Left lobe of liver (tissue), 2 donors: ENCODE measurements at places on chromosomes 3 and 15. TPM values are rescaled to one million over a fixed set of nuclear protein-coding genes. Genes with fewer than 3 reads are reported as not detected.
A peak's percentile ranks its signal among the peaks of the same experiment; 100 is the strongest.

GRCh38 chr3:166451997-166452396, 614.8 kb upstream of the BCHE start:
- no peak for DNase-seq

FGF7 gene
- 0.30 TPM for total RNA-seq

ZNF385D gene
- 2.1 TPM for total RNA-seq

TTLL13 gene
- total RNA-seq: 0.15 TPM

DNA sequence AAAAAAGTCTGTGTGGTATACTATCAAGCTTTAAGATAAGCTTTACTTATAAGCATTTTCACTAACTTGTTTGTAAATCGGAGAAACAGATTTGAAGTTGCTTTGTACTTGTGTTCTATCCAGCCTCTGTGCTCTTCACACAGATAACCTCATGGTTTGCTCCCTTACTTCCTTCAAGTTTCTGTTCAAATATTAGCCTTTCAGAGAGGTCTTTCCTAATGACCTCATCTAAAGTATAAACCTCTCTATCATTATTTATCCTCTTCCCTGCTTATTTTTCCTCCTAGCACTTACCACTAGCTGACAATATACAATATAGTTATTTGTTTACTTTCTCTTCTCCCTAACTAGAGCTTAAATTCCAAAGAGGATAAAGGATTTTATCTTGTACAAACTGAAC, 180.0 kb downstream of the CBLB start:
- DNase-seq: no peak

LCMT2 gene
- total RNA-seq: 3.7 TPM

TMOD2 gene
- total RNA-seq: 1.4 TPM

DNA sequence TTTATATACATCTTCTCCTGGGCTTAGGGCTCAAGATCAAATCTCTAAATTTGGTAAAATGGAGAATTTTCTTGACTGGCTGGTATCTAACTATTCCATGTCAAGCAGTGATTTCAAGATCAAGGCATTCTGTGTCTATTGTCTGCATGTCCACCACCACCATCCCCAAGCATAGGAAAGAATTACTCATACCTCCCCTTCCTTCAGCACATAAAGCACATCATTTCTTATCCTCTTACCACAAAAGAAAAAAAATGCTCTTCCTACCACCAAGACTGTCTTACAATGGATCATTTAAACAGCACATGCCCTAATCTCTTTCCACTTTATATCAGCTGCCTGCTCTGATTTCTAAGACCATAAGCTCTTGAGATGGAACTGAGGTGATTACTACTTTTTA, 470.5 kb upstream of the THBS1 start:
- DNase-seq: no peak

GRCh38 chr3:52128118-52128683, 26.0 kb downstream of the POC1A start:
- no peak for DNase-seq

MAP1A gene
- total RNA-seq: 0.23 TPM

NRROS gene
- total RNA-seq: 1.7 TPM

DAZL gene
- total RNA-seq: not detected

FOXL2NB gene
- not detected for total RNA-seq

SLC27A2 gene
- total RNA-seq: 153 TPM

DNA sequence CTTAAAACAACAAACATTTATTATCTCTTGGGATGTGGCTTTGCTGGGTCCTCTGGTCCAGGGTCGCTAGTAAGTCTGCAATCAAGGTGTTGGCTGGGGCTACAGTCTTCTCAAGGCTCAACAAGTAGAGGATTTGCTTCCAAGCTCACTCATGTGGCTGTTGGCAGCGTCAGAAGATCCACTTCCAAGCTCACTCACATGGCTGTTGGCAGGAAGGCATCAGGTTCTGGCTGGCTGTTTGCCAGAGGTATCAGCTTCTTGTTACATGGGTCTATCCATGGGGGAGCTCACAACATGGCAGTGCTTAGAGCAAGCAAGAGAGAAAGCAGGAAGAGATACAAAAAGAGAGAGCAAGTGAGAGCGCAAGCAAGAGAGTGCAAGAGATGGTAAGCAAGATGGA, 15.0 kb upstream of the BNC1 start:
- no peak for DNase-seq

DNA sequence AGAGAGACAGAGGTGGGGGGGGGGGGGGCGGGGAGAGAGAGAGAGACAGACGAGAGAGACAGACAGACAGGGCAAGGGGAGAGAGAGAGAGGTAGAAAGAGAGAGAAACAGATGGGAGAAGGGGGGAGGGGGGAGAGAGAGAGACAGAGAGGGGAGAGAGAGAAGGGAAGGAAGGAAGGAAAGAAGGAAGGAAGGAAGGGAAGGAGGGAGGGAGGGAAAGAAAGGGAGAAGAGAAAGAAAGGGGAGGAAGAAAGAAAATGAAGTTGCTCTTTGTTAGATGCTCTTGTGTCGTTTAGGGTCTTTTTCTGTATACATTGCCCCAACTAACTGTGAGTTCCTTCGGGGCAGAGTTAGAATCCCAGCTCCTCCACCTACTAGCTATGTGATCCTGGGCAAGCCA, 19.0 kb upstream of the EPHB3 start:
- DNase-seq: no peak

GRCh38 chr3:137047240-137047639, 89.5 kb downstream of the IL20RB start:
- no peak for DNase-seq

DNA sequence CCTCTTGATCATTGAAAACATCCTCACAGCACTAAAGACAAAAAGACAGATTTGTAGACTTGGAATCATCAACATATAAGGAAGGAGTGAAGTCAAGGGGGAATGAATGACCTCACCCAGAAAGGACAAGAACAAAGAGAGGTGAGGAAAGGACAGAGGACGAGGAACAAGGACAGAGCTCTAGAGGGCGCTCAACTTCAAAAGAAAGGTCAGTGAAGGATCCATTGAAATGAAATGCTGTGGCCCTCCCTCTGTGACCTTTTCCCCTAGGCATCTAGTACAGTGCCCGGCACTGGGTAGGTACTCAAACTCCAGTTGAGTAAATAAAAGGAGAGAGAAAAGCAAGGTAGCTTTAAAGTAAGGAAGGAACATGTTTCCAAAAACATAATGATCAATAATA, 2.6 kb downstream of the ATP8B4 start:
- no peak for DNase-seq

GRCh38 chr3:62898530-62899496, 23.6 kb upstream of the CADPS start:
- no peak for DNase-seq

DNA sequence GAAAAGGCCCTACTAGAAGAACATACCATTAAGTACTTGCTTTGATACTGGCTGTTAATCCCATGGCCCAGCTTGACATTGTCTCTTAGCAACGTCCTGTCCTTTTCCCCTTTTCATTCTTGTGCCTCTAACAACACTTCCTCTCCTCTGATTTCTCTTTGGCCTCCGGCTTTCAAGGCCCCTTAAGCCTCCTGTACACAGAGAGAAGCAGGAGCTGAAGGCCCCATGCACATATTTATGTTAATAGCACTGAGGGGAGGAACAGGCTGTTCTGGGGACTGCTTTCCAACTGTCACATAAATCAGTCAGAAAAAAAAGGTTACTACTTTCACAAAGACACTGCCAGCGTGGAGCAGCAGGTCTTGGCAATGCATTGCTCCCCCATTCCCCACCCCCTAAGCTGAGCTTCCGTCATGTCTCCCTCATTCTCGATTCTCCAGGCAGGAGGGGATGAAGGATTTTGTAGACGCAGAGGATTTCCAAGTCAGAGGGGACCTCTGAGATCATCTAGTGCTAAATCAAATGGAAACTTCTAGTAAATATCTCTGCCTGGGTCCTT, 257.4 kb upstream of the ADAMTS9 start:
- no peak for DNase-seq

EBLN2 gene
- total RNA-seq: 2.0 TPM

GHSR gene
- not detected for total RNA-seq

LRRC2 gene
- total RNA-seq: 7.4 TPM

TRANK1 gene
- 27.1 TPM for total RNA-seq

C15orf62 gene
- 1.0 TPM for total RNA-seq

GRCh38 chr15:60362321-60363086, 35.3 kb downstream of the ANXA2 start:
- no peak for DNase-seq

DNA sequence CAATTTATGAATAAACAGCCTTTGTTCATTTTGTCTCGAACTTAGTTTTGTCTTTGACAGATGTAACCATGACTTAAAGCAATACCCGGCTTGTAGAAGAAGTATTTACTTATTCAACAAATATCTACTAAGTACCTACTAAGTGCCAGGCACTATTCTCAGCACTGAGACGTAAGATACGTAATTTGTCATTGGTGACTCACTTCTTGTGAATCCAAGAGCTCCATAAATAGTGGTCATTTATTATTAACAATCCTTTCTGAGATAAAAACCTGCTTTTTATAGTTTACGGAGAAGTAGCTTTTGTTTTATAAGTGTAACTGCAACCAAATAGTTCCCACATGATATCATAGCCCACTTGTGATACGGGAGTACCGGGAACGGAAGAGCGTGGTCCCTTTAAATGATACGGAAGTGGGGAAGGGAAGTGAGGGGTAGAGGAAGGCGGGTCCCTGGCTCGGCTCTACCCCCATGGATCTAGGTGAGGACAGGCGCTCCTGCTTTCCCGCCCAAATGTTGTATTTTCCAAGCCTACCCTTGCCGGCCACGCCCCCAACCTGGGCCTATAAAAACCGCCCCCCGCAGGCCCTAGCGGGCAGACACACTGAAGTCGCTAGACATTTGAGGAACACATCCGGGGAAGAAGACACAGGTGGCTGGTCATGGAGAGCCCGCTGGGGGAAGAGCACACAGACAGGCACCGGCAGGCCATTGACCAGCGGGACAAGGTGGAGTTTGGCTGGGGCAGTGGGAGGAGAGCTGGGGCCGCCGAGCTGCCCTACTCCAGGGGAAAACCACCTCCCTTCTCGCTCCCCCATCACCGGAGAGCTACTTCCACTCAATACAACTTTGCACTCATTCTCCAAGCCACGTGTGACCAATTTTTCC, at the start of gene SAMMSON:
SAMMSON (plus strand) TSS at position 594 of the 888 bp plus-strand sequence.
- no peak for DNase-seq

GRCh38 chr15:70097063-70097320, 725 bp downstream of the TLE3 start:
- DNase-seq: no peak

DNA sequence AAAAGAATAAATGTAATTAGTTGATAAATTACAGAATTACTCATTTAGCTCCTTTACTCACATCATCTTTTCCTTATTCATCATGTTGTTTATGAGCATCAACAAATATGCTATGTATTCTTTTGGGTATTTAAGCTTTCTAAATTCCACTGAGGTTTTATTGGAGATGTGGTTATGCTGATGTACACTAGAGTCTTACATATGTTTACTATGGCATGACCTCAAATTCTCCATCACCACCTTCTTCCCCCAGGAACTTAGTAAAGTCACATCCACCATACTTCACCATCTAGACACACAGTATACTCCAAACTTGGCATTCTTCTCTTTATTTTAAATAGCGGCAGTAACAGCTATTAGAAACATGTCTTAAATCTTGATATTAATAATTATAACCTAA, 74.1 kb upstream of the MELTF start:
- DNase-seq: no peak

PAK6 gene
- total RNA-seq: not detected

GRCh38 chr3:158109804-158110657, at the start of gene RSRC1:
Gene RSRC1, plus strand, starts transcription at chr3:158110089. Its CDS starts 12,016 bp downstream, at chr3:158122105.
- peak; percentile 86 for DNase-seq

SH2D7 gene
- total RNA-seq: not detected

DNA sequence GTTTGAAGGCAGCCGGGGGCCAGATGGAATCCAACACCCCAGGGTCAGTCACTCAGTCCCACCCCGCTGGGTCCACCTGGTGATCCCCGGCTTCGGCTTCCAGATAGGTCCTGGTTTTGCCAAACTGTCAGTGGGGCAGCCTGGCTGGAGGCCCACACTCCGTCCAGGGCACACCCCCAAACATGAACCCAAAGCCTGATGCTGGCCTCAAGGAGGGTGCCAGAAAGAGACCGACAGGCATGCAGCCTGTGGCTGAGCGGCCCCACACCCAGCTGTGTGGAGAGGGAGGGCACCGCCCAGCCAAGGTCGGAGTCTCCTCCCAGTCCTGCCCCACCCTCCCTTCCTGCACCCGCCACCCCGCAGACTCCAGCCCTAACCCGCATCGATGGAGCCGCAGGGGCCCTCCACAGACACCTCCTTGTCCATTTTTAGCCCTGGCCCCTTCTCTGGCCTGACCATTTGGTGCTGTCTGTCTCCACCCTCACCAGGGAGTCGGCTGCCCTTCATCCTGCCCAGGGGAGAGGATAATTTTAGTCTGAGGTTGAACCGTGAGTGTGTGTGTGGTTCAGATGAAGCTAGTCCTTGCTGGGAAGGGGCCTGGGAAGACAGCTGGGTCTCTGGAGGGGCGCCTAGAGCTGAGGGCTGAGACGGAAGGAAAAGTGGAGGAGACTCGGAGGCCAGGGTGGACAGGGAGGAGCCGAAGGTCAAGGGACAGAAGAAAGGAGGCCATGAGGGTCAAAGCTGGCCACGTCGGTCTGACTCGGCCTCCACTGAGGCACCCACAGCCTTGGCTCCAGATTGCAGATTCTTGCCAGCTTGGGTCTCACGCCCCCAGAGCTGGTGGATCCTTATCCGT, 23.1 kb downstream of the TNK2 start:
- DNase-seq: no peak

DNA sequence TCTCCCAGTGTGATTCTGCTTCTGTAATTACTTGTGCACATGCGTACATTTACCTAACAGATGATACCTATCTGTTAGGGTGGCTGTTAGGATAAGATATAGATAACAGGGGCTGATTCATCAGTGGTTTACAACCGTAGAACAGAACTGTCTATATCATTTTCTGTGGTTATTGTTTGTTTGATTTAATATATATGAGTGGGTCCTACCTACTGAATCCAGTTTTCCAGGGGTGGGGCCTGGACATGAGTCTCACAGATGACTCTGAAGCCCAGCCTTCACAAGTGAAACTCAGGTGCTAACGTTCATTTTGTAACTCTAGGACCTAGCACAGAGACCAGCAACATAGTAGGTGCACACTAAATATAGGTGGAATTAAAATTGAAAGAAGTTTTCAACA, 10.4 kb upstream of the ACAP2 start:
- no peak for DNase-seq

DNA sequence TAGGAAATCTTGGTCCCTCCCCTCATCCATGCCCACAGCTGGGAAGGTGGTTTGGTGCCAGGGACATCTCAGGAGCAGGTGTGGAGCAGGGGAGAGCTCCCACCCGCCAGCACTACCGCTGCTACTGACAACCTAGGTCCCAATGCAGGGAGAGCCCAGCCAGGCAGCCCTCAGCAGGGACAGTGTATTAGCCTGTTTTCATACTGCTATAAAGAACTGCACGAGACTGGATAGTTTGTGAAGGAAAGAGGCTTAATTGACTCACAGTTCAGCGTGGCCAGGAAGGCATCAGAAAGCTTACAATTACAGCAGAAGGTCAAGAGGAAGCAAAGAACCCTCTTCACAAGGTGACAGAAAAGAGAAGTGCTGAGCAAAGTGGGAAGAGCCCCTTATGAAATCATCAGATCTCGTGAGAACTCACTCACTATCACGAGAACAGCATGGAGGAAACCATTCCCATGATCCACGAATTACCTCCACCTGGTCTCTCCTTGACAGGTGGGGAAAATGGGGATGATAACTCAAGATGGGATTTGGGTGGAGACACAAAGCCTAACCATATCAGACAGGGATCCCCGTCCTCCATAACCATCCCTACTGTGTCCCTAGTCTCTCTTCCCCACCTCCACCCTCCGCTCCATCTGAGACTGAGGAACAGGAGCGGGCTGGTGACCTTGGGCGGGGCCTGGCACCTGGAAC, 218.6 kb downstream of the TBC1D2B start:
- no peak for DNase-seq

ZDHHC23 gene
- total RNA-seq: 11.7 TPM
